ENCODE measurements at places on chromosomes 7 and 10.

DNA sequence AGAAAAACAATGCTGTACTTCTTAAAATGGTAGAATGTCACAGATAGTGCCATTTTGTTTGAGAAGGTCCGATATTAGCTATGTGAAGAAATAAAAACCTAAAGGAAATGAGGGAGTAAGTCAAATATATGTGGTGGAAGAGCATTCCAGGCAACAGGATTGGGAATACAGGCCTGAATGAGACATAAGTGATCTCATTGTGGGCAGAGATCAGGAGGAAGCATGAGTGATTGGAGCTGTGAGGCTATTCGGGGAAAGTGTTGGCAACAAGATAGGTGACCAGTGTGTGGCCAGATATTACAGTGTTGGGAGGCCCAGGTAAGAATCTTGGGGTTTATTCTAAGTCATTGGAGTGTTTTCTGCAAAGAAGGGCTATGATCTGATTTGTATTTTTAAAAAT is 41.3 kb upstream of the AGMO start:
- no peak for DNase-seq

GRCh38 chr10:129099486-129099885 is 367.6 kb upstream of the MGMT start:
- no peak for DNase-seq

- DNase-seq: no peak
Observed at GRCh38 chr10:85789982-85790789, 576.4 kb downstream of the GRID1 start.

GRCh38 chr10:129864601-129865126 is 99.4 kb downstream of the EBF3 start:
- no peak for DNase-seq

Measured in nephron progenitor cell (in vitro differentiated cells).